Kidney (tissue), 22 donors: ENCODE measurements at places on chromosomes 12 and 14. TPM values are rescaled to one million over a fixed set of nuclear protein-coding genes. Genes with fewer than 3 reads are reported as not detected.

DNA sequence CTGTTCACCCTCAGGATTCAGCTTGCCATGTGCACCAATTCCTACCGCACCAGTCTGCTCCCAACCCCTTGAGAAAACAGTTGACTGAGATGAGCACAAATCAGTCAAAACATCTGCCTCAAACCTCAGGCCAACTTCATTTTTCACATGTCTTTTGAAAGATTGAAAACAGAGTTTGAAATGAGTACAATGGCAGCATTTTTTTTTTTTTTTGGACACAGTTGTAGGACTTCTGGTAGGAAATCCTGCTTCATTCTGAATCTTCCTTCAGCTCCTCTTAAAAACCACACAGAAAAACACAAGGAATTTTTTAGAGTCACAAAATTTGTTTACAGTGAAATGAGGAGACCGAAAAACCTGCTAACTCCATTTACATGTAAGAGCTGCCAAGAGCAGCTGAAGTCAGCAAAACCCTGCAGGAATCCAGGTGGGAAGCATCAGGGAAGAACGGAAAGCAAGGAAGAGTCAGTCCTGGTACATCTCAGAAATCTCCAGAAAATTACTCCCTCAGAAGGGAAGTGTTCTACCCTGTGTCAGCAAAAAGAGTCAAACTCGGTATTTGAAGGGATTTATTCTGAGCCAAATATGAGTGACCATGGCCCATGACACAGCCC, 100.3 kb upstream of the TMTC1 start:
- DNase-seq: no peak
- H3K4me3 ChIP-seq: no peak overlapping the region
- no peaks in the 10 kb centered on the region for H3K27me3 ChIP-seq
- H3K4me1 ChIP-seq: no peaks in the 10 kb centered on the region
- H3K36me3 ChIP-seq: no peaks in the 10 kb centered on the region

- H3K27ac ChIP-seq: peak overlapping the region; percentile 78
- peaks cover 5% of the 10 kb centered on the region for H3K4me1 ChIP-seq
- H3K27me3 ChIP-seq: no peaks in the 10 kb centered on the region
- DNase-seq: no peak
- peak overlapping the region; percentile 53 for H3K4me3 ChIP-seq
- no peaks in the 10 kb centered on the region for H3K36me3 ChIP-seq
Measured at GRCh38 chr14:90332271-90332584, 487 bp upstream of the NRDE2 start.

DNA sequence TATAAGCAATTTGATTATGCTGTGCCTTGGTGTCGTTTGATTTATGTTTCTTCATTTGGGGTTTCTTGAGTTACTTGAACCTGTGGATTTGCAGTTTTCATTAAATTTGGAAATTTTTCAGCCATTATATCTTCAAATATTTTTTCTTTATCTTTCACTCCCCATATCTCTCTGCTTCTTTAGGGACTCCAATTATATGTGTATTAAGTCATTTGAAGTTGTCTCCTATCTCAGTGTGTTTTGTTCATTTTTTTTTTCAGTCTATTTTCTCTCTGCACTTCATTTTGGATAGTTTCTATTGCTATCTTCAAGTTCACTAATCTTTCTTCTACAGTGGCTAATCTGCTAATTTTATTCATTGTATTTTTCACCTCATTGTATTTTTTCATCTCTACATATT, 29.4 kb upstream of the RTRAF start:
- no peak overlapping the region for H3K27ac ChIP-seq
- DNase-seq: no peak
- H3K36me3 ChIP-seq: no peaks in the 10 kb centered on the region

Gene RERG
- polyA plus RNA-seq: 29.3 TPM

Gene CMA1
- not detected for polyA plus RNA-seq

Gene KERA
- not detected for polyA plus RNA-seq

DNA sequence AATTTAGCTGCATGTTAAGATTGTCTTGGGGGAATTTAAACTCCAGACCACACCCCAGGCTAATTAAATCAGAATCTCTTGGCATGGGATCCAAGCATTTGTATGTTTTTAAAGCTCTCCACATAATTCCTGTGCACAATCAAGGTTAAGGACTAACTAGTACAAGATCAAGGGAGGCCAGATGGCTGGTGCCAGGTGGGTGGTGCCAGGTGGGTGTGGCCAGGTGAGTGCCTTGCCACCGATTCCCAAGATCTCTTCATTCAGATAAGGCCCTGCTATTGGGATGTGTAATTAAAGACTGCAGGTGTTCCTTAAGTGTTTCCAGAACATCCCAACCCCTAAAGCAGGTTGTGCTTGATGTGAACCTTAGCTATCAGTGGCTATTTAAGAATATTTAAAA, 75.1 kb downstream of the NRXN3 start:
- H3K4me3 ChIP-seq: no peak overlapping the region
- H3K36me3 ChIP-seq: no peaks in the 10 kb centered on the region
- DNase-seq: no peak

DNA sequence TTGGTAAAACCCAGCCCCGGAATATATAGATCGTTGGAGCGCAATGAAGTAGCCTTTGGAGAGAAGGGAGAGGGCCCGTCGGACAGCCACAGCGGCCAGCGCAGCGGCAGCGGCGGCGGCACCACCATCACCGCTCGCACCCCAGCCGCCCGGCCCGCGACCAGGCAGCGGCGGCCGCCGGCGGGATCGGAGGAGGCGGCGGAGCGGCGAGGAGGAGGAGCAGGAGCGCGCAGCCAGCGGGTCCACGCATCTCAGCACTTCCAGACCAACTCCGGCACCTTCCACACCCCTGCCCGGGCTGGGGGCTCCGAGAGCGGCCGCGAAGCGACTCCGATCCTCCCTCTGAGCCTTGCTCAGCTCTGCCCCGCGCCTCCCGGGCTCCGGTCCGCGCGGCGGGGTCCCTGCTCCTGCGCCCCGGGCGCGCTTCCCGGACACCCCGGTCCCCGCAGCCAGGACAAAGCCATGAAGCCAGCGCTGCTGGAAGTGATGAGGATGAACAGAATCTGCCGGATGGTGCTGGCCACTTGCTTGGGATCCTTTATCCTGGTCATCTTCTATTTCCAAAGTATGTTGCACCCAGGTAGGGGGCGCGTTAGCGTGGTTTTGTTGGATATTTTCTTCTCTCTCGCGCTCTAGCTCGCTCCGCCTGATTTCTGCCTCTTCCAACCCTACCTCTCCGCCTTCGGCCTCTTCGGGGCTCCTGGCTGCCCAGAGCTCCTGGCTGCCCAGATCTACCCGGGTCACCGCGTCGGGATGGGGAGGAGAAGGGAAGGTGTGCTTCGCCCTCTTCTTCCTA, 400 bp downstream of the CHST11 start:
- peak overlapping the region; percentile 43 for H3K27ac ChIP-seq
- DNase-seq: peak; percentile 92
- peak overlapping the region; percentile 71 for H3K4me3 ChIP-seq
- H3K27me3 ChIP-seq: no peaks in the 10 kb centered on the region
- H3K4me1 ChIP-seq: no peaks in the 10 kb centered on the region

Gene CTSG
- polyA plus RNA-seq: 1.1 TPM

GRCh38 chr14:103743691-103744090, 28.1 kb downstream of the ZFYVE21 start:
- H3K27me3 ChIP-seq: no peaks in the 10 kb centered on the region
- peaks cover 30% of the 10 kb centered on the region for H3K36me3 ChIP-seq
- no peak for DNase-seq
- no peaks in the 10 kb centered on the region for H3K4me1 ChIP-seq
- no peak overlapping the region for H3K4me3 ChIP-seq

Gene GSG1
- 0.34 TPM for polyA plus RNA-seq

GRCh38 chr14:30417121-30417520, 141.8 kb upstream of the G2E3 start:
- DNase-seq: no peak
- H3K27me3 ChIP-seq: no peaks in the 10 kb centered on the region
- H3K27ac ChIP-seq: no peak overlapping the region
- no peaks in the 10 kb centered on the region for H3K4me1 ChIP-seq
- no peaks in the 10 kb centered on the region for H3K36me3 ChIP-seq
- H3K4me3 ChIP-seq: no peak overlapping the region

Gene DEGS2
- 25.1 TPM for polyA plus RNA-seq

DNA sequence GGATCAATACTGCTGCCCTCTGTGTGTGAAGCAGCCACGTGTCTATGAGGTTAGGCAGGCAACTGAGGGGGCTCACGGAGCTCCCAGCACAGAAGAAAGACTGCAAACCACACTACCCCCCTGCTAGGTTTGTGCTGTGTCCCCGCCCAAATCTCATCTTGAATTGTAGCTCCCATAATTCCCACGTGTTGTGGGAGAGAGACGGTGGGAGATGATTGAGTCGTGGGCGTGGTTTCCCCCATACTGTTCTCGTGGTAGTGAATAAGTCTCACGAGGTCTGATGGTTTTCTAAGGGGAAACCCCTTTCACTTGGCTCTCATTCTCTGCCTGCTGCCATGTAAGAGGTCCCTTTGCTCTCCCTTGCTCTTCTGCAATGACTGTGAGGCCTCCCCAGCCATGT, 68.6 kb downstream of the ACTN1 start:
- H3K4me1 ChIP-seq: no peaks in the 10 kb centered on the region
- DNase-seq: peak; percentile 11
- no peak overlapping the region for H3K4me3 ChIP-seq
- H3K36me3 ChIP-seq: no peaks in the 10 kb centered on the region
- H3K27me3 ChIP-seq: no peaks in the 10 kb centered on the region

DNA sequence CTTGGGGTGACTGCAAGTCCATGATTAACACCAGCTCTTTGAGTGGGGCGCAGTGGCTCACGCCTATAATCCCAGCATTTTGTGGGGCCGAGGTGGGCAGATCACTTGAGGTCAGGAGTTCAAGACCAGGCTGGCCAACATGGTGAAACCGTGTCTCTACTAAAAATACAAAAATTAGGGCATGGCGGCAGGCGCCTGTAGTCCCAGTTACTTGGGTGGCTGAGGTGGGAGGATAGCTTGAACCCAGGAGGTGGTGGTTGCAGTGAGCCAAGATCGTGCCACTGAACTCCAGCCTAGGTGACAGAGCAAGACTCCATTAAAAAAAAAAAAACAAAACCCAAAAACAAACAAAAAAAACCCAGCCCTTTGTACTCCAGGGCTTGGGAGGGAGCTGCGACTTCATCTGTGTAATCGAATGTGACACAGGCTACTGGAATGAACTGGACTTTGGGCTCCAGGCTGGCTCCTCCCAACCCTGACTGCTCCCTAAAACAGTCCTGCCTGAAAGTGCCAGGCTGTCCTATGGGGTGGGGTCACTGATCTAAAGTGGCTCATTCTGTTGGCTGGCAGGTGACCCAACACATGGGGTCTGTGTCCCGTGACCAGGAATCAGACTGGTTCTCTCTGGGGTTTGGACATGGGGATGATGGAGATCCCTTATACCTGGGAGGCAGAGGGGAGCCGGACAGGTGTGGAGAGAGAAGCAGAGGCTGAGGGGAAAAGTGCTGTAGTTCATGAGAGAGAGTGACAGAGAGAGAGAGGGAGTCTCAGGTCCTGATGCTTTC, 9.3 kb upstream of the C12orf43 start:
- H3K4me3 ChIP-seq: no peak overlapping the region
- H3K27ac ChIP-seq: no peak overlapping the region
- DNase-seq: peak; percentile 23
- no peaks in the 10 kb centered on the region for H3K36me3 ChIP-seq

DNA sequence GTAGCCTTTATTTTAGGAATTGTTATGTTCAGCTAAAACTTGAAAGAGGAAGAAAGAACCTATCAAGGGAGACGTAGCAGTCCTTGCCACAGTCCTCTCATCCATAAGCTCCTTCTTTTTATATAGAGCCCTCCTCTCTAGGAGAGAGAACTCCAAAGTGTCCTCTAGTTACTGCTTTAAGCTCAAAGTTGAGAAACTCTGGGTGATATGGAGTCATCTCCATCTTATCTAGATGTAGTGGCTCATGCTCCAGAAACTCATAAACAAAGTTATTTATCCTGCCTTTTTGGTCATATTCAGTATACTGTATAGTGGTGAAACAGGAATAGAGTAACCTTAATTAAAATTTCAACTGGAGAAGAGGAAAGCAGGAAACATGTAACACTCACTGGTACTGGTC, 90.4 kb upstream of the ATF7IP start:
- H3K36me3 ChIP-seq: no peaks in the 10 kb centered on the region
- no peaks in the 10 kb centered on the region for H3K4me1 ChIP-seq
- no peak overlapping the region for H3K4me3 ChIP-seq
- H3K27ac ChIP-seq: no peak overlapping the region

GRCh38 chr12:122079532-122080081, 1.1 kb downstream of the MLXIP start:
- no peaks in the 10 kb centered on the region for H3K36me3 ChIP-seq
- H3K4me3 ChIP-seq: peak overlapping the region; percentile 94
- H3K27ac ChIP-seq: peak overlapping the region; percentile 68
- H3K4me1 ChIP-seq: peaks cover 14% of the 10 kb centered on the region
- DNase-seq: no peak

Gene KRT79
- polyA plus RNA-seq: not detected

GRCh38 chr14:54086767-54087166, 130.1 kb upstream of the BMP4 start:
- H3K4me3 ChIP-seq: no peak overlapping the region
- no peak overlapping the region for H3K27ac ChIP-seq
- H3K4me1 ChIP-seq: no peaks in the 10 kb centered on the region
- DNase-seq: peak; percentile 90
- H3K27me3 ChIP-seq: no peaks in the 10 kb centered on the region

GRCh38 chr12:71371122-71371521, 68.5 kb upstream of the LGR5 start:
- H3K4me3 ChIP-seq: no peak overlapping the region
- no peaks in the 10 kb centered on the region for H3K36me3 ChIP-seq
- no peak overlapping the region for H3K27ac ChIP-seq
- DNase-seq: no peak
- no peaks in the 10 kb centered on the region for H3K4me1 ChIP-seq
- no peaks in the 10 kb centered on the region for H3K27me3 ChIP-seq
